T-cell (primary cell): ENCODE measurements at places on chromosomes 12 and 14.

DNA sequence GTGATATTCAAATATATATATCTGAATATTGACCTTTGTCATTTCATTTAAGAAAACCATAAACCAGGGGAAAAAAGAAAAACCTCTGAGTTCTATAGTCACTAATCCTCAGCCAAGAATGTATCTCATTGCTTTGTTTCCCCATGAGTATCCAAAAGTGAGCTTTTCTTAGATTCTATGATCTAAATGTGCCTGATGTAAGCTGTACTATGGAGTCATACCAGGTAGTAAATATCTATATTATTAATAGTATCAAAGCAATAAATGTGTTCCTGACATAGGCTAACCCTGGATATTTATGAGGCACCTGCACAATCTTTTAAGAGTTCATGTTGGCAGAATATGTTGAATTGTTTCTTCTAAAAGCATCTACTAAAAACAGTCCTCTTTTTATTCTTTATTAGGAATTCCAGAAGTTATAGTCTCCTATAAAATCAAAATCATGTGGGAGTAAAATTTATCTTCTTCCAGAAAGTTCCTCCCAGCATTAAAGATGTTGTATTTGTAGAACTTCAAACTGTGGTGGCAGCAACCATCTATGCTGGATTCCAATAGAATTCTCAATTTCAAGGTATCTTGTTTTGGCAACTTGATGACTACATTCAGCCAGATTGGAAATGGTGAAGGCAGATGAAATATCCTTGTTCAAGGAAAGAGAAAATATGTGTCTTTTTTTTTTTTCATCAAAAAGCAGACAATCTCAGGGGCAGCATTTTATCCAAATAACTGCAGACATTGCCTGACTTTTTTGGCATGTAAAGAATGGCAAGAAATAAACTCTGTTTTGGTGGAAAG, 139.7 kb upstream of the RASSF8 start:
- DNase-seq, result no peak

DNA sequence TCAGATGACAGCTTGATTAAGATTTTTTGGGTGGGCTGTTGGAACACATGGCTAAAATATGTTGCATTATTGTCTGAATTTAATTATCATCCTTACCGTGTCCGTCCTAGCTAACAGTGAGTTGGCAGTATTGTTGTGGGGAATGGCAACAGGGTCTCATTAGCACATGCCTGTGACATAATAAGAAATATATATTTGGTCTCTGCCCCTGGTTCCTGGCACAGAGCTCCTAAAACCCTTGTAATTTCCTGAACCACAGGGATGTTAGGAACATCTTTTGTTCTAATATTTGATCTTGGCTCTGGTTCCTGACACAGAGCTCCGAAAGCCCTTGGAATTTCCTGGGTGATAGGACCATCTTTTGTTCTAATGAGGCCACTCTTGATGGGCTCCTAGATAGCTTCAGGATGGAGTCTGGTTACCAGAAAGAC, 76.0 kb downstream of the SYNE2 start:
- DNase-seq, result no peak

DNA sequence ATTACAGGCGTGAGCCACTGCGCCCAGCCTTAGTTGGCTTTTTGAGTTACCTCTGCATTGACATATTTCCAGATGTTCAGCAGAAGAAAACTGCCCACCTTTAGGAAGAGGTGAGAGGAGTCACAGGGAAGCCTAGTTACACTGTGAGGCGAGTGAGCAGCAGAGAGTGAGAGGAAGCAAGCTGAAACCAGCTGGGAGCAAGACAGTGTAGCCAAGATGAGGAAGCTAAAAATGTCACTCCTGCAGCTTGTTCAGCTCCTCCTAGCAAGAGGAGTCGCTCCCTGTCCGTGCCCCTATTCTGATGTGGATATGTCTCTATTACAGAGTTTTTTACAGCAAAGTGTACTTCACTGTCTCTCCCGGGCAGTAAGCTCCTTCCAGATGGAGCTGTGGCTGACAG, 127.6 kb downstream of the GXYLT1 start:
- DNase-seq, result no peak

DNA sequence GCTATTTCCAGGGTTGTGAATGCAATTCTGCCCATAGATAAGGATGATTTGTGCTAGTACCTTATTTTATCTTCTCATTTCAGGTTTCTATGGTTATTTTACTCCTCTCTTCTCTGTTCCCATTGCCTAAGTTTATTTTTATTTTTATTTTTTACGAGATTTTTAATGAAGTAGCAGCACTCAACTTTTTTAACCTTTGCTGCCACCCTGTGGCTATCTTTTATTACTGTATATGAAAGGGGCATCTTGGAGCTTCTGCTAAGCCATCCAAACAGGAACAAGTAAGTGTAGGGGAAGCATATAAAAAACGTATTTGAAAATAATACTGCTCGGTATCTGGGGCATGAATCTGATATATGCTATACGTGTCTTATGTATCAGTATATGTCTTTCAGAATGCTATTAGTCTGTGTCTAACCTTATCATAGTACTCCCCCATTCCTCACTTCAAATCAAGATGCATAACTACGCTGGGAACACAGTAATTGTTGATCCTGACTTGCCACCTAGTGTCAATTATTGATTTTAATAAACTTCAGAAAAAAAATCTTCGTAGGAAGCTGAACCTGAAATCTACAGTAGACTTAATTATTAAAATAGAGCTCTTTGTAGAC, 60.3 kb downstream of the KLRG1 start:
- DNase-seq, result peak; percentile 50

DNA sequence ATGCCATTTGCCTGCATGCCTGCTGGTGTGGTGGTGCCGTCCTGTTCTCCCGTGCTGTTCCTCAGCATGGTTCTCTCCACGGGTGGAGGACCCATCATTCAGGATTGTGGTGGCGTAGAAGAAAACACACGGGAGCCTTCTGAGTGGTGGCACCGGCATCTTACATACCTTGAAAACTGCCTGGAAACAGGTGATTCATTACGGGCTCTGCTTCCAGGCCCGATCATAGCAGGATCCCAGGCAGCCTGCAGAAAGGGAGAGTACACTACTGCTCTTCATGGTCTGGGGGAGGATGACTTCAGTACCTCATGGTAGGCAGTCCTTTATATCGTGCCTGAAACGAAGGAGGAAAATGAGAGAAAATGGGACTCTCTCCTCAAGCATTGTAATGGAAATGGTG, 66.6 kb upstream of the KCNA5 start:
- no peak for DNase-seq
